Vein endothelial cell (primary cell): ENCODE measurements at places on chromosomes 16 and 17. TPM values are rescaled to one million over a fixed set of nuclear protein-coding genes. Genes with fewer than 3 reads are reported as not detected.

Gene TK1
- total RNA-seq = 63.7 and 64.9 TPM in 2 replicates

Gene SKAP1
- 0.65 TPM in 1 of 2 replicates, not detected in the other for total RNA-seq

Gene KRT222
- not detected in 2 replicates for total RNA-seq

Gene KCNJ18
- total RNA-seq = not detected in 2 replicates

Gene CDT1
- 12.1 and 14.7 TPM in 2 replicates for total RNA-seq

Gene CNEP1R1
- 26.8 and 30.6 TPM in 2 replicates for total RNA-seq

Gene HCRT
- not detected in 2 replicates for total RNA-seq

Gene SP6
- 0.33 and 1.2 TPM in 2 replicates for total RNA-seq

Gene PARN
- 25.5 and 28.3 TPM in 2 replicates for total RNA-seq

Gene HDAC5
- total RNA-seq = 25.4 and 44.1 TPM in 2 replicates

Gene BTBD17
- not detected in 2 replicates for total RNA-seq

Gene CLEC10A
- total RNA-seq = 0.19 TPM in 1 of 2 replicates, not detected in the other

Gene CD300LB
- not detected in 2 replicates for total RNA-seq

Gene CLDN6
- under 0.01 TPM in 1 of 2 replicates, not detected in the other for total RNA-seq

Gene SPATA32
- not detected in 2 replicates for total RNA-seq

Gene ADAP2
- 0.19 and 0.33 TPM in 2 replicates for total RNA-seq

Gene MYL4
- 1.5 and 2.0 TPM in 2 replicates for total RNA-seq

Gene EVI2B
- 0.98 and 1.2 TPM in 2 replicates for total RNA-seq

Gene KRT24
- total RNA-seq = not detected in 2 replicates

Gene GALR2
- total RNA-seq = not detected in 2 replicates

Gene TEX19
- total RNA-seq = under 0.01 TPM in 1 of 2 replicates, not detected in the other

Gene KIFC3
- total RNA-seq = 45.8 and 55.9 TPM in 2 replicates

Gene NPIPA2
- total RNA-seq = 0.29 TPM in 1 of 2 replicates, not detected in the other

Gene TAC4
- total RNA-seq = not detected in 2 replicates

Gene TP53TG3F
- total RNA-seq = not detected in 2 replicates

Gene COG7
- total RNA-seq = 16.7 and 26.8 TPM in 2 replicates

Gene ALDH3A1
- total RNA-seq = 0.48 and 0.65 TPM in 2 replicates

Gene ADORA2B
- total RNA-seq = 5.5 and 7.5 TPM in 2 replicates

Gene GNG13
- total RNA-seq = not detected in 2 replicates

Gene GFAP
- total RNA-seq = 0.86 TPM in 1 of 2 replicates, not detected in the other

Gene KRTAP4-8
- total RNA-seq = not detected in 2 replicates

Gene TPSB2
- total RNA-seq = not detected in 2 replicates

Gene EVPLL
- not detected in 2 replicates for total RNA-seq

Gene PRR35
- not detected in 2 replicates for total RNA-seq

Gene WWP2
- 36.5 and 37.2 TPM in 2 replicates for total RNA-seq

Gene PIK3R5
- not detected in 2 replicates for total RNA-seq

Gene C16orf96
- not detected in 2 replicates for total RNA-seq

Gene LRRC75A
- total RNA-seq = 2.6 and 2.9 TPM in 2 replicates

Gene FBXO31
- total RNA-seq = 27.1 and 31.4 TPM in 2 replicates

Gene TAT
- not detected in 2 replicates for total RNA-seq

Gene MLYCD
- 2.2 and 2.9 TPM in 2 replicates for total RNA-seq
